ENCODE measurements at places on chromosomes 4 and X. TPM values are rescaled to one million over a fixed set of nuclear protein-coding genes. Genes with fewer than 3 reads are reported as not detected.

The LNX1 gene
- total RNA-seq, result 26.7 TPM

DNA sequence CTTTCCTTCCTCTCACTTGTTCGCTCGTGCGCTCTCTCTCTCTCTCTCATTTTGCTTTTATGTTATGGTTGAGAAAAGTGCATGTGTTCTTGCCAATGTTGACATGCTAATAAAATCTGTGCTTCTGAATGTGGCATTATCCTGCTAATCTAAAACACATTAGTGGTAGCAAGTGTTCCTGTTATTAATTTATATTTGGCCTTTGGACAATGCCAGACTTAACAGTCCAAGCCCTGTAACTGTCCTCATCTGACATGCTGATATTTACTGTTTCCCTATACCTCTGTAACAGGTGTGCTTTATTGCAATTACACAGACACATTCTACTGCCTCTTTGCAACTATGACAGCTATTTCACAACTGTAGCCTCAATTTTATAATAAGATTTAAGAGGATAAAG, 2.7 kb downstream of the PPARGC1A start:
- DNase-seq, result no peak

- DNase-seq, result no peak
These were observed 1.7 kb downstream of the MTMR1 start for GRCh38 chrX:150694738-150695410.

DNA sequence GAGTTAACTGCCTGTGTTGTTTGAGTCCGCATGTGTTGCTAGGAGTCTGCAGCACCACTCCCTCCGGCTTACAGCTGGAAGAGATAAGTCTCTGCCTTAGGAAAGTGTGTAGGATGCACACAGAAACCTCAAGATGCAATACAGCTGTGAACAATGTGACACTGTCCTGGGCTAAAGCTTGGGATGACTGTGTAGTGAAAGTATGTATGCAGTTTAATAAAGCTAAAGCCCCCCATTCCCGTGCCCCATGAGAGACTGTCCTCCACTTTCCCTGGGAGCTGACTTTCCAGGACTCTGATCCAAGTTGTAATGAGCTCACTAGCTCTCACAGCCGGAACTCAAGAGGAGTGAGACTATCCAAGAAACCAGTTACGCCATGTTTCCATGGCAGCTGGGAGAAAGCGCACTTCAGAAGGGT, 156.6 kb upstream of the FTHL17 start:
- DNase-seq, result no peak

GRCh38 chrX:45191383-45191782, 9.3 kb downstream of the DIPK2B start:
- DNase-seq, result no peak

DNA sequence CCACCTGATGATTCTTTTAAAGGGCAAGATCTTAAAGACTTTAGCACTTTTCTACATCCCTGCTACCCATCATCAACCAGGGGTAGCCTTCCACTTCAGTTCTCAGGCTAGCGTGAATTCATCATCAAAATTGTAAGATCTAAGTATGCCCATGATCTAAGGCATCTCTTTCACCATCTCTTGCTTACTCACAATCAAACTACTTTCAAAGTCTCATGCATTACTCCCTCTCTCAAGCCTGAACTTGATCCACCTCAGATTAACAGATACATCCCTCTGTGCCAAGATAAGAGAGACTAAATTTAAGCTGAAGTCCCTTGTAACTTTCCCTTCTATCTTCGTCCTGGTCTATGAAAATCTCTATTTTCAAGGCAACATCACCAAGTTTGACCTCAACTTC, 62.8 kb downstream of the DHX15 start:
- no peak for DNase-seq

The ZMAT1 gene
- 23.1 TPM for total RNA-seq

- peak; percentile 79 for DNase-seq
These were observed at the start of gene WDR45 for GRCh38 chrX:49079489-49080428. WDR45 (minus strand) TSS chrX:49079887; CDS start chrX:49078095, 1,792 bp downstream.

DNA sequence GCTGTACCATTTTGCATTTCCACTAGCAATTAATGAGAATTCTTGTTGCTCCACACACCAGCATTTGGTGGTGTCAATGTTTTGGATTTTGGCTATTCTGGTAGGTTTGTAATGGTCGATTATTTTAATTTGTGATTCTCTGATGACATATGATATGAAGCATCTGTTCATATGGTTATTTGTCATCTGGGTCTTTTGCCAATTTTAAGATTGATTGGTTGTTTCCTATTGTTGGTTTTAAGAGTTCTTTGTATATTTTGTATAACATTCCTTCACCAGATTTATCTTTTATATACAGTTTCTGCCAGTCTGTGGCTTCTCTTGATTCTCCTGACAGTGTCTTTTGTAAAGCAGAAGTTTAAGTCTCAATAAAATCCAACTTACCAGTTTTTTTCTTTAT, 18.5 kb upstream of the BDH2 start:
- no peak for DNase-seq

The CXCL6 gene
- 0.73 TPM for total RNA-seq

Measured in ureter (tissue), 1 donor.